ENCODE measurements at places on chromosomes 1 and 21. TPM values are rescaled to one million over a fixed set of nuclear protein-coding genes. Genes with fewer than 3 reads are reported as not detected.

DNA sequence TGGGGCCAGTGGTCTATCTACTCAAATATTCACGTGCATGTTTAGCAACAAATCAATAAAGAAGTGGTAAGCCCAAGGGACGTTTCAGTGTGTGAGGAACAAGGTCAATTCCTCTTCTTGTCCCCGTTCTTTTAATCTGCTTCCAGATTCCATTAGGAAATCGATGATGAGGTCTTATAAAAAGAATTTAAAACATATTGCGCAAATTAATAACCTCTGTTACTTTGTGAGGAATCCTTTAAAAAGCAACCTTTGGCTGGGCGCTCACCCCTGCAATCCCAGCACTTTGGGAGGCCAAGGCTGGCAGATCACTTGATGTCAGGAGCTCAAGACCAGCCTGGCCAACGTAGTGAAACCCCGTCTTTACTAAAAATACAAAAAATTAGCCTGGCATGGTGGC is 113.0 kb upstream of the TMPRSS2 start:
- no peak for DNase-seq

- DNase-seq: peak; percentile 18
These were observed at the start of gene PDPN for GRCh38 chr1:13583595-13583965. Gene PDPN (plus strand): TSS chr1:13583832. CDS start chr1:13584034, 202 bp downstream.

Gene GJA5
- total RNA-seq: 119 TPM

Gene DISP3
- total RNA-seq: 0.16 TPM

DNA sequence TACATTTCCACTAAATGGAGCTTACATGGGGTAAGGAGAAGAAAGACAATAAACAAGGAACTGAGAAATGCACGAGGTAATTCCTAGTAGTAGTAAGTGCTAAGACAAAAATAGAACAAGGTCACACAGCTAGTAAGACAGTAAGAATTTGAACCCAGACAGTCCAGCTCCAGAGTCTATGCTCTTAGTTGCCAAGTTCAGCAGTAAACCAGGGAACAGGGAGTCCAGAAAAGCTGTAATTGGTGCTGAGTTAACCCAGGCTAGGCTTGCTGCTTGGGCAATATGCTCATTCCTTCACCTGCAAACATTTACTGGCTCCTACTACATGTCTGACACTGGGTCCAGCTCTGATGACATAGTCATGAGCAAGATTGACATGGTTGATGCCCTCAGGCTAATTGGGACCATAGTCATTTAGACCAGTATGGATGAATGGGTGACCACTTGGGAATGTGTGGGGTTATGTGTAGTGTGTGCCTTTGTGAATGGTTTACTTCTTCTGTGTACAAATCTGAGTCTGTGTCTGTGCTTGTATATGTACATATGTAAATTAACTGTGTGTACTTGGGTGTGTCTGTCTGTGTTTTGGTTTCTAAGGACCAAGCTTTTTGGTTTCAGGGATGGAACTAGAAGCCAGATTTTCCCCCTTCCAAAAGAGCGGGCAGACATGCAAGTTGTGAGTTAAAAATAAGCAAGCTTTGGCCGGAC is 2.0 kb downstream of the GPX7 start:
- no peak for DNase-seq

DNA sequence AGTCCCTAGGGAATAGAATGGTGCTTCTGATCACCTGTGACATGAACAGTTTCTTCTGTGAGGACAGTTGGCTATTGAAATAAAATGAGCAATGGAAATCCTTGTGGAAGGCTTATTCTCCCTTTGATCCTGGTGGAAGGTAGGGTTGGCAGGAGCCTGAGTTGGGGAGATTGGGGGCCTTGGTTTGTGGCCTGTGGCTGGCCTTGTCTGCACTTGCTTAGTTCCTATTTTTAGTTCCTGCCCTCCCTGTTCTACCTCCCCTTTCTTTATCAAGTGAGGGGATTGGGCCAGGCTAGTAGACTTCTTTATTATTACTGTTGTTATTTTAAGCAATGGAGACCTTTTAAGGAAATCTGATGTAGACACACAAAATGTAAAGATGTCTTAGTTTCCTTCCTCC is 8.2 kb downstream of the DMRTB1 start:
- no peak for DNase-seq

GRCh38 chr1:244011271-244011670 is 39.8 kb upstream of the ZBTB18 start:
- DNase-seq: no peak

DNA sequence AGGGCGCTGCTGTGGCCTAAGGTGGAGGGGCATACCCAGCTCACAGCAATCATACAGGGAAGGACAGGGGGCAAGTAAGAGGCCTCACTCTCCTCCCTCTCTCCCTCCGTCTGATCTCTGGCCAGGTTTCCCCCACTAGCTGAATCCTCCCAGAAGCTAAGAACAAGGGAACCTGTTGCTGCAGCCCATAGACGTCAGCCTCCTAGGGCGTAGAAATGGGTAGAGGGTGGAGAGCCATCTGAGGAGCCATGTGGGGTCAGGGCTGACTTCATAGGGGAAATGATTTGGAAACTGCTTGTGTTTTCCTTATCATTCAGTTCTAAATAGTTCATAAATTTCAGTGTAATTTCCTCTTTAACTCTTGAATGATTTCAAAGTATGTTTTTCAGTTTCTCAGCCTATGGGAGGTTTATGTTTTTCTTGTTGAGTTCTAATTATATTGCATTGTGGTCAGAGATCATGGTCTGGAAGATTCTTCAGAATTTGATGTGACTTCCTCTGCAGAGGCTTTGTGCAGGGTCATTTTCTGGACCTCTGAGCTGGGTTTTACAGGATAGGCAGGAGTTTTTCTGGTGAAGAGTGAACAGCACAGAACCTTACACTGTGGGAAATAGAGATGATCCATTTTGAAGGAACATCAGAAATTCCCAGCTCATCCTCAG is 2.3 kb upstream of the MOB3C start:
- no peak for DNase-seq

Gene IQGAP3
- 1.7 TPM for total RNA-seq

GRCh38 chr1:35555601-35556477 is 1.4 kb downstream of the KIAA0319L start:
- no peak for DNase-seq

DNA sequence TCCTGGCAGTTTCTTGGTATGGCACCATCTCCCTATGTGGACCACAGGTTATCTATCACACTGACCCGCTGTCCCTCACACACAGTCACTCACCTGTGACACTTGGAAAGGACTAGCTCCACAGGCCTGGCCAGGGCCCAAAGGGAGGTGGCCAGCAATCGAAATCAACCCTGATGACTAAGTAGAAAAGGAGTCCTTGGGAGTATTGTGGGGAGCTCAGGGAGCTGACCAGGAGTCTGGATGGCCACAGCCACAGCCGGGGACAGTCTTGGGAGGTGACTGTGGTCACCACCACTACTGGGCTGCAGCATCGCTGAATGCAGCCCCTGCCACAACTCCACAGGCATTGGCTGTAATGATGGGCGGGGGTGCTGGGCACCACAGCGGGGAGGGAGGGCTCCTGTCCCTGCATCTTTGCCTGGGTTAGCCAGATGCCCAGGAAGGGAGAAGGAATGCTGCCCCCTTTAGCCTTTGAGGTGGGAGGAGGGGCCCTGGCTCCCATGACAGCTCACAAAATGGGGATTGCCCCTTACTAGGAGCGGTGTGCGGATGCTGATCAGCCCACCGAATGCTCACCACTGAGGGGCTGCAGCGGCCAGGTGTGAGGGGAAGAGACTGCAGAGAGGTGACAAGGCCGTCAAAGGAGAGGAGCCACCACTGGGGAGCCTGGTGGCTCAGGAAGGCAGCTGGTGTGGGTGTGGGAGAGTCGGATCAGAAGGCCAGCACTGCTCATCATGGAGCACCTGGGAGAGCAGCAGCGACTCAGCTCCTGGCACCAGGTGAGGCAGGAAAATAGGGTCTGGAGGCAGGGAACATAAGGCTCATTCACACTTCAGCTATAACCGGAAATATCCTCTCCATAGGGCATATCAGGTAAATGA is 61.3 kb downstream of the H3-3A start:
- DNase-seq: peak; percentile 66

DNA sequence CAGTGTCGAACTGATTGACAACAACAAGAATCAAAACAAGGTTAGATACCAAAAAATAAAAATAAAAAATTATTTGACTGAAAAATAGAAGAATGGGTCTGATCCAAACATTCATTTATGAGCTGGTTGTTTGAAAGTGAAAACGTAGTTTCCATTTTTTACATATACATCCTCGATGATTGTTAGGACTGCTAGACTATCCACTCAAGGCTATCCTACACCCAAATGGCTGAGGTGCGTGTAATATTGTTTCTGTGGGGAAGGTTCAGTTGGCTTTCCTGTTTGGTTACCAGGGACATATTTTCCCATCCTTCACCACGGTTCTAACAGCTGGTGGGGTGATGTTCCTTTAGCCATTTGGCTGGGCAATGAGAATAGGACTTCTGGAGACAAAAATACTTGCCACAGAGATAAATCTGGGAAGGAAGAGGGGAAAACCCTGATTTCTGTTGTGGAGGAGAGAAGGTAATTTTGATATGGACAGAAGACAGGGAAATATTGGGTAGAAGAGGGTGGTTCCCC is 66.3 kb downstream of the MAP3K7CL start:
- DNase-seq: no peak

Gene C1orf115
- total RNA-seq: 77.2 TPM

GRCh38 chr1:201311356-201312011 is 28.2 kb downstream of the PKP1 start:
- no peak for DNase-seq

- no peak for DNase-seq
These were observed 30.6 kb downstream of the IFNAR1 start for GRCh38 chr21:33355355-33355754.

Gene GNG4
- 4.4 TPM for total RNA-seq

Gene FCN3
- total RNA-seq: not detected

Gene PRDM16
- total RNA-seq: 0.41 TPM

Gene ZSWIM5
- total RNA-seq: 13.2 TPM

Gene LCE1A
- total RNA-seq: not detected

GRCh38 chr1:241926141-241926540 is 31.4 kb upstream of the BECN2 start:
- DNase-seq: no peak

DNA sequence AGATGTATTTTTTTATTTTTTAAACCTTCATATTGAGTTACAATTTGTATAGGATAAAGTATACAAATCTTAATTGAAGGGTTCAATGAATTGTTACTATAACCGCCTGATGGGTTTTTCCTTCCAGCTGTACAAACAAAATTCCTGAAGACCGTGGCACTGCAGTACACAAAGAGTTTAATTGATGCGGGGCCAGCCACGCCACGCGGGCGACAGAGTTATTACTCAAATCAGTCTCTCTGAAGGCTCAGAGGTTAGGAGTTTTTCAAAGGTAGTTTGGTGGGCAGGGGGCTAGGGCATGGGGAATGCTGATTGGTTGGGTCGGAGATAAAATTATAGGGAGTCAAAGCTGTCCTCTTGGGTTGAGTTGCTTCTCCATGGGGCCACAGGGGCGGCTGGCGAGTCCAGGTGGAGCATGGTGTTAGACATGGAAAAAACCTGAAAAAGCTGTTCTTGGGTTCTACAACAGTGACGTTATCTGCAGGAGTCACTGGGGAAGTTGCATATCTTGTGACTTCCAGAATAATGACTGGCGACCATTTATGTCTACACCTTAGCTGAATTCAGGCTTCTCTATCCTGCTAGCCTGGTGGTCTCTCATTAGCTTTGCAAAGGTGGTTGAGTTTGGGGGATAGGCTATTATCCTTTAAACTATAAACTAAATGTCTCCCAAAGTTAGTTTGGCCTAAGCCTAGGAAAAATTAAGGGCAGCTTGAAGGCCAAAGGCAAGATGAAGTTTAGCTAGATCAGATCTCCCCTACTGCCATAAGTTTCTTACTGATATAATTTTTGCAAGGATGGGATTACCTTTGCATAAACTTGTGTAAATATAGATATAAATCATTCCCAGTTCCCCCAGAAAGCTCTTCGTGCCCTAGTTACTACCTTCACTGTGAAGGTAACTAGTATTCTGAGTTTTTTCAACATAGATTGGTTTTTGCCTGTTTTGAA is 13.0 kb upstream of the TMEM9 start:
- no peak for DNase-seq

- DNase-seq: no peak
These were observed 5.2 kb upstream of the AUNIP start for GRCh38 chr1:25864434-25864833.

DNA sequence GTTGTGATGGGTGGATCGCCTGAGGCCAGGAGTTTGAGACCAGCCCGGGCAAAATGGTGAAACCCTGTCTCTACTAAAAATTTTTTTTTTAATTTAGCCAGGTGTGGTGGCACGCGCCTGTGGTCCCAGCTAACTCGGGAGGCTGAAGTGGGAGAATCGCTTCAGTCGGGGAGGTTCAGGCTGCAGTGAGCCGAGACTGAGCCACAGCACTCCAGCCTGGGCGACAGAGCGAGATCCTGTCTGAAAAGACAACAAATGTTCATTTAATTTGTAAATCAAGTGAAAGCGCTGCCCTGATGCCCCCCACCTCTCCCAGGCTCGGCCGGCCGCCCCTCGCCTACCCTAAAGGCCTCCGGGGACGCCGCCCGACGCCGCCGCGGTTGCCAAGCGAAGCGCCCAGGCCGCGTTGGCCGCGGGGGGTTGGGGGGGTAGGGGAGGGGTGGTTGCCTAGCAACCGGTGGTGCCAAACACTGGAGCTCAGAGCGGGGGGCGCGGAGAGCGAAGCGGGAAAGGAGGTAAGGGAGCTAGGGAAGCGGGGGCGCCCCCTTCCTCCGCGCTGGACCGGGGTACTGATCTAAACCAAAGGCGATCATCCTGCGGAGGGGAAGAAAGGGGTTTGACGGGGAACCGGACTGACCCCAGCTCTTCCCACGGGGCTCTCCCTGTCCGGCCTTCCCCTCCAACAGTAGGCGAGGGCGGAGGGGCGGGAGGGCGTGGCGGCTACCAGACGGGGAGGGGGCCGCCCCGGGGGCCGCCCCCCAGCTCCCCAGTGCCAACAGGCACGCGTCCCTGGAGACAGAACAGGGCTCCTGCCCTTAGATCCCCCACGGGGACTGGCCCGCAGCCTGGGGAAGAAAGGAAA is at the start of gene TEKT2:
TSS of gene TEKT2 (plus strand) at position 460 of the 862 bp plus-strand sequence. CDS start 828 bp downstream, outside the sequence.
- DNase-seq: peak; percentile 31

Gene LEMD1
- not detected for total RNA-seq

Gene PGLYRP3
- not detected for total RNA-seq

Gene NBPF8
- 3.5 TPM for total RNA-seq

Gene OR6K3
- total RNA-seq: not detected

Gene IGFN1
- not detected for total RNA-seq

DNA sequence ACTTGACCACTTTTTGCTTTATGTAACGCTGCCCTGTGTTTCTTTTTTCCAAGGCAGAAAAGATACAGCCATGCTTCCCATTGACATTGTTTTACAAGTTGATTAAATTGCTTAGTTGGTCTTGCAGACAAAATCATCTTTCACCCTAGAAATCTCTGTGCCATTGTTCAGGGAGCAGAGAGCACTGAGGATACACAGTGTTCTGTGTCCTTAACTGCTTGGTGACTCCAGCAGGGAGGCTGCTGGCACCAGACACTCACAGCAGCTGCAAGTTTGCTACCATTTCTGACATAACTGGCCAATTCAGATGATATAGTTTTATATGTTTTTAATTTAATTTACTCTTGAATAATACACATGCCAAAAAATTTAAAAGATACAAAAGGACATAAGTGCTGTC is 118.7 kb downstream of the RGS2 start:
- no peak for DNase-seq

- peak; percentile 61 for DNase-seq
These were observed 775 bp upstream of the TMEM63A start for GRCh38 chr1:225882694-225883615.

- no peak for DNase-seq
These were observed 18.1 kb downstream of the ARHGEF2 start for GRCh38 chr1:155960081-155960745.

Gene RIMS3
- total RNA-seq: 1.9 TPM
